Stimulated activated CD4-positive, alpha-beta T cell treated with anti-CD3 and anti-CD28 coated beads, Interleukin-12 subunit alpha, Interleukin-12 subunit beta, amount 100 ng/mL, for 4 hours (primary cell): ENCODE measurements at places on chromosomes 11 and 22.
A peak's percentile ranks its signal among the peaks of the same experiment; 100 is the strongest.

DNA sequence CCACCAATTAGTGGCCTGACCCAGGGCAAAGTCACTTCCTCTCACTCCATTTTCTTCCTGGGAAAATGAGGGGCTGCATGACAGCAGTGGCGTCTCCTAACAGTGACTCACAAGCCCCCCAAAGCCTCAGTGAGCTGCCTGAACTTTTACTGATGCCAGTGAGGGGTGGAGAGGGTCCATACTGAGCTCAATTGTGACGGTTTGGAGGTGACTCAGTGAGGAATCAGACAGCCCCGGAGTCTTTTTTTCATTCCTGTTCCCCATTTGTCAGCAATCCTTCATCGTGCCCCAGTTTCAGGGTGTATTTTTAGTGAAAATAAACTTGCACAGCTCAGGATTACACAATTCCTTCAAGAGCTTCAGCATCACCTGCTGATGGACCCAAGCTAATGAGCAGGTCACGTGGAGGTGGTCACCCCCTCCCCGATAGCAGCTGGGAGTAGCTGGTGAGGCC is 30.1 kb upstream of the RASD2 start:
- DNase-seq = no peak

GRCh38 chr11:62514151-62514550 is 32.5 kb downstream of the AHNAK start:
- no peak for DNase-seq

GRCh38 chr11:65872586-65873317 is at the start of gene EFEMP2:
EFEMP2 (minus strand) TSS chr11:65872800; CDS start chr11:65872354, 446 bp downstream.
- DNase-seq = no peak

DNA sequence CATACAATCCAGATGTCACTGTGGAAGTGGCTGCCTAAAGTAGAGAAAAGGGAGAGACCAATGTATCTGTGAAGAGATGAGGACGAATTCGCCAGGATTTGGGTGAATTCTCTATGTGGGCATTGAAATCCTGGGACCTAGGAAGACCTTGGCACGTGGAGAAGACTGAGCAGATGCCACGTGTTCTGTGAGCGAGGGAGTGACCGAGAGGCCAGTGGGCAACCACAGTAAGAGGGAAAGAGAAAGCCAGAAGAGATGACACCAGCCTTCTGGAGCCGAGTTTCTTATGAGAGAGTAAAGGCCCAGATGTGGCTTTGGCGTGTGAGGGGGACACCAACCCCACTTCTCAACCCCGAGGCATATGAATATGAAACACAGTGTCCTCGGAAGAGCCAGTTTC is 228.1 kb downstream of the BUD13 start:
- no peak for DNase-seq

GRCh38 chr22:46588279-46589140 is 31.7 kb upstream of the GRAMD4 start:
- DNase-seq = no peak

DNA sequence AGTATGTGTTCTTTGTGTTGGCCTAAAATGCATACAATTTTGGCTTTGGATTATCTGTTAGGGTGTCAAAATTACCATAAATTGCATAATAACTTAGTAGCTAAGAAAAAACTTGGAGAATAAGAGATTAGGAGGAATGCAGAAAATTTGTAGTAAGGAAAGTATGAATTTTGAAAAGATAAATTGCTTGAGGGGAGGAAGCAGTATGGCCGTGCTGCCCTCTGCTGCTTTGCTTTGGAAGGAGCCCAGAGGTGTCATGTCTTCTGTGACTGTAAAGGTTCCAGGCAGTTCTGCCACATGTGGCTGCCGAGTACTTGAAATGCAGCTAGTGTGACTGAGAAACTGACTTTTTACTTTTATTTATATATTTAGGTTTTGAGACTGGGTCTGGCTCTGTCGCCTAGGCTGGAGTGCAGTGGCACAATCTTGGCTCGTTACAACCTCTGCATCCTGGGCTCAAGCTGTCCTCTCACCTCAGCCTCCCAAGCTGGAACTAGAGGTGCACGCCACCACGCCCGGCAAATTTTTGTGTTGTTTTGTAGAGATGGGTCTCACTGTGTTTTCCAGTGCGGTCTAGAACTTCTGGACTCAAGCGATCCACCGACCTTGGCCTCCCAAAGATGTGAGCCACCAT is 1.8 kb downstream of the ADSL start:
- DNase-seq = peak; percentile 60

DNA sequence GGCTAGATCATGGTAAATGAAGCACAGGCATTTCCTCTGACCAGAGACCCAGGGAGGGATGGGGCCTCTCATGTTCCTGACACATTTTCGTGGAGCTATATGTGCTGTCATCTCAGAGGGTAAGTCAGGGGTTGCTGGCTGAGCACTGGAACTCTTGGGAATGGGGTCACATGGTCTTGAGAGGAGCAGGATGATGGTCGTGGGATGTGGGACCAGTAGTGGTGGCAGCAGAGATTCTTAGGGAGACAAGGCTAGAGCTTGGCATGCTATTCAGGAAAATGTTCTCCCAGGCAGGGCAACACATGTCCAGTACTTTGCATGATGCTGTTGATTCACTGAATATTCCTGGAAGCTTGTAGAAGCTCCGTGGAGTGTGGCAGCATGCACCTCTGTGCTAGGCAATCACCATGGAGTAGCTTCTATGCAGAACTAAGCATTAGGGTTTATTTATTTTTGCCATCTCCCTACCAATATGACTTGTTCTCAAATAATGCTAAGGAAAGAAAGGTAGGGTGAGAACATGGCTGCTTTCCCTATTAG is 31.4 kb upstream of the TTC12 start:
- no peak for DNase-seq

DNA sequence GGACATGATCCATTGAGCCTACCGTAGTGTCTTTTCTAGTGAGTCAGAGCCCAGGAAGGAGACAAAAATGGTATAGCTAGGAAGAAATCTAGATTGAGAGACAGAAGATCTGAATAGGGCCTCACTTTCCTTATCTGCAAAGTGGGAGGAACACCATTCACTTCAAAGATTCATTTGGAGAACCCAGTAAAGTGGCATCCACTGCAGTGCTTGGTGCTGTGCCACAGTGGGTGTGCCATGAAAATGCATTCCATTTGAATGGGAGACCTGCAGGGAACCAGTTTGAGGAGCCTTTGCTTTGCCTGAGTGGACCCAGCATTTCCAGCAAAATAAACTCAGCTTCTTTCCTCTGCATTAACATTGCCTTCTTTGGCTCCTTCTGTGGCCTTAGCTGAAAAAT is 470.5 kb upstream of the CADM1 start:
- DNase-seq = no peak

DNA sequence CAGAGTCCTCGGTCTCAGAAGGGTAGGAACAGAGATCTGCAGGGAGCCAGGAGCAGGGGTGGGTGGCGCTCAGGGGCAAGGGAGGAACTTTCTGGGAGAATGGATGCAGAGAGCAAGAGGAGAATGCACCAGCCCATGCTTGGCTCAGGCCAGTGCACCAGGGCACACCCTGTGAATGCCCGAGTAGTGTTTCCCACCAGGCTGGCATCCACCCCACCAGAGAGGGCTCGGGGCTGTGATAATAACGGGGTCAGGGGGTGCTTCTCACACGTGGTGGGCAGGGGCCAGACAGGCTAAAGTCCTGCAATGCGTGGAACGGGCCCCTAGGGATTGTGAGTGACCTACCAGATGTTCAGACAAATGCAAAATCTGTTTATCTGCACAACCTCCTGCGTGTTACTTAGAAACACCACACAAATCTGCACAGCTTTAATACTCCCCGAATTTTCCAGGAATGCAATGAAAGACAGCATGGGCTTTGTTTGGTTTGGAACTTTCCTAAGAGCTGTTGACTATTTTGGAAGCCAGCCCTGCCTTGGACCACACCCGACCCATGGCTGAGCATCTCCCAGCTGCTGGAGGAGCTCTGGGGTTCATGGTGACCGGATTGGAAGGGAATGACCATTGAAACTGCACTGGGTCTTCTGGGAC is 368.3 kb downstream of the SHANK2 start:
- DNase-seq = no peak

DNA sequence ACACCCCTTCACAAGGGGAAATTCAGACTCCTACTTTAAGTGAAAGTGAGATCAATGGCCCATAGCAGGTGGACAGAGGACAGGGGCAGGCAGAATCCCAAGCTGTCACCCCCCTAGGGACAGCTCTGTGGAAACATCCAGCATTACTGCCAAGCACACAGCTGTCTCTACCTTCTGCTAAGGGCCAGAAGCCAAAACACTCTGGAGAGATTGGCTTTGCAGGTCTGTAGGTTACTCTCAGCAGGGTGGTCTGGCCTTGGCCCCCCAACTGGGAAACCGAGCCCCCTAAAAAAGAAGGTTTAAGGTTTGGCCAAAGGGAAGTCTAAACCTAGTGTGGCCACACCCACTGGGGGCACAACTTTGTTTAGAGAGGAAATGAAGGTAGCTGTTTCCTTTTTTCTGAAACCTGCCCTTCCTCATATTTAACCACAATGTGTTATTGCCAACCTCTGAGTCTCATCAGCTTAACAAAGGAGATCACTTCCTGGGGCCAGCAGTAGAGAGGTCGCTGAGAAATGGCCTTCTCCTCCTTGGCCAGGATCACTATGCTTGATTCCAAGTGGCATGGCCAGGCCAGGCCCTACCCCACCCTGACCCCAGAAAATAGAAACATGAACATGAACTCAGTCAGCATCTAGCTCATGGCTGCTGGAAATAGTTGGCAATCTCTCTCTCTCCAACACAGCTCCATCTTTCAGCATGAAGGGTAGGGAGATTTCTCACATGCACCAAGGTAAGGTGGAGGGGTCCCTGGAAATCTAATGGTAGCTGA is 25.9 kb upstream of the SCARF2 start:
- DNase-seq = no peak

DNA sequence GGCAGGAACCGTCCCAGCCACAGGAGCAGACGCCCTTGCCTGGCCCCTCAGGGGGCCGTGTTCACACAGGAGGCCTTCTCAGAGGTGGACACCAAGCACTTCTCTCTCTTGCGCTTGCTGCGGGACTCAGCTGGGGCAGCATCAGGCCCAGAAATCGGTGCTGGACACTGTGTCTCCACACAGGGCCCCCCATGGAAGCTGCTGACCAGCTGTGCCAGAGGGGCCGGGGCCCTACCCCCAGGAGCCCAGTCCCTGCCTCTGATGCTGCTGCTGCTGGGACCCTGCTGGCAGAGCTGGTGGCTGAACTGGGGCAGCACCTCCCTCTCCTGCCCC is 4.0 kb downstream of the PLXNB2 start:
- no peak for DNase-seq

DNA sequence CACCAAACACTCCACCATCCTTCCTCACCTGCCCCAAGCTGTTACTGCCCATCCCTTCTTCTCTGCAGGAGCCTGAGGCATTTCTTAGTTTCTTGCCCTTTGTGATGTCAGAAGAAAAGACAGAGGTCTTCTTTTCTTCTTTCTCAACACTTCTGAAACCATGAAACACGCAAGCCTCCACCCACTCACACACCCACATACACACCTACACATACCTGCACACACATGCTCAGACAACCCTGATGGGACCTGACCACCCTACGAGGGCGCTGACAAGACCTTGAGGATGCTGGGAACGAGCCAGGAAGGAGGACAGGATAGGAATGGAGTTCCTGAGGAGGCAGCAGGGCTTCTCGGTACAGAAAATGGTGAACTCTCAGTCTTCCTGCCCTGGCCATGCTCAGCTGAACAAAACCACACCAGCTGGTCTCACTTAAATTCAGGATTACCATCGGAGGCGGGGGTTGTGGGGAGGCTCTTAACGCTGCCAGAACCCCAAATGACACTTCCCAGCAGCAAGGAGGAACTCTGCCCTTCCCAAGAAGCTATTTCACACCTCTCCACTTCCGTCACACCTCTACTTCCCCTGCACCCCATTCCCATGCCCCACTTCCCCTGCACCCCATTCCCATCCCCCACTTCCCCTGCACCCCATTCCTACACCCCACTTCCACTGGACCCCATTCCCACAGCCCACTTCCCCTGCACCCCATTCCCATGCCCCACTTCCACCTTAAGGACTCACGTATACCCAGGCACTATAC is 41.0 kb downstream of the CSF2RB start:
- DNase-seq = no peak

GRCh38 chr11:83124636-83125424 is 32.1 kb upstream of the PCF11 start:
- DNase-seq = no peak

DNA sequence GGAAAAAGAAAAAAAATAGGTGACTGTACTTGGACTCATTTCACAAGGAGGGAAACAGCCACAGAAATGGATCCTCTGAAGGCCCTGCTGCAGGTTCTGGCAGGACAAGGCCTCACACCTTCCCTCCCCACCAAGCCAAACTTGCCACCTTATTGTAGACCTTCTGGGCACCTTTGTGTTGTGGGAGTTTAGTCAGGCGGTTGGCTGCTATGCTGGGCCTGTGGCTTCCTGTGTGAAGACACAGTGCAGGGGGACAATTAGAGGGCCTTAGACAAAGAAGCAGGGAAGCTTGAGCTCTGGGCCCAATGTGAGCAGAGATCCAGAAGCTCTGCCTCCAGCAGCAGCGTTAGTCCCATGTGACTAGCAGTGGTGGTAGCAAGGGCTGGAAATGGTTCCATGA is 4.2 kb downstream of the RAB1B start:
- DNase-seq = no peak

DNA sequence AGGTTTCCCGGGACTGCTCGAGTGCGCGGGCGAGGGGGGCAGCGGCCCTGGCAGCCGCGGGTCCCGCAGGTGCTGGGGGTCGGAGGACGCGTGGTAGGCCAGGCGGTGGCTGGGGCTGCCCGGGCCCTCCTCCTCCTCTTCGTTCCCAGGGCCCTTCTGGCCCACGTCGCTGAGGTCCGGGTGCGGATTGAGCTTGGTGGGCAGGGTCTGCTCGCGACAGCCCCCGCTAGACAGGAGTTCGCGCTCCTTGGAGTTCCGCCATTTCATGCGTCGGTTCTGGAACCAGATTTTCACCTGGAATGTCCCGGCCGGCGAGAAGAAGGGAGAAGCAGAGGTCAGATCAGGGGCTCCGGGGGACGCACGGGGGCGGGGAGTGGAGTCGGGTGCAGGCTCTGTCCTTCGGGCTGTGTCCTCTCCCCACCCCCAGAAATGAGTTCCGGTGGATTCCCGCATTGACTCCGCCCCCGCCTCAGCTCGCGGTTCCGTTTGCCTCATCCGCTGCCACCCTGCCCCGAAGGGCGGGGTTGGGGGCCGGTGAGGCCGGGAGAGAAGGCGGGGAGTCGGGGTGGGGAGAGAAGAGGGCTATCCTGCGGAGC is 3.9 kb downstream of the DBX1 start:
- DNase-seq = peak; percentile 46

DNA sequence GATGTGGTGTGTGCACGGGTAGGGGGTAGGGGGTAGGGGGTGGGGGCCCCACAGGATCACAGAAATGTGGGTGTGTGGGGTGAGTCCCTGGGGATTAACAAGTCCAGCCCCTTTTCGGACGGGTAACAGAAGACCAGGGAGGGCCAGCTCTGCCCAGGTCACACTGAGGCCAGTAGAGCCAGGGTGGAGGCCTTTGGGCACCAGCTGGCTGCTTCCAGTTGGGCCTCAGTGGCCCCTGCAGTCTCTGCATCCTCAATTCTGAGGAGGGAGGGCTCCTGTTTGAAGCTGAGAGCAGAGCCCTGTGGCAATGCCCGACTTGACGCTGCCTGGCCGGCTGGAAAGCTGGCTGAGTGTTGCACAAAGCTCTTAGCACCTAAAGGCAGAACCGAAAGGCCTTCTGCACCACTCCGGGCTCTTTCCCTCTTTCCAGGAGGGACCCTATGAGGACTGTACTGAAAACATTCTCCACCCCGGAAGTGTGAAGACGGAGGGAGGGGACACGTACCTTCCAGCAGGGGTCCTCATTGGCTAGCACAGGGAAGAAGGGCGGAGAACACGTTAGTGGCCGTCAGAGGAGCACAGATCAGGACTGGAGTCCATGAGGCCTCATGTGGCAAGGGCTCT is 120.4 kb downstream of the PHF21B start:
- DNase-seq = no peak

GRCh38 chr22:37784829-37785495 is 22.8 kb upstream of the GCAT start:
- DNase-seq = no peak

- no peak for DNase-seq
Measured at GRCh38 chr22:41383085-41383484, 1.3 kb downstream of the TEF start.
